ENCODE measurements at places on chromosomes 7 and 10. TPM values are rescaled to one million over a fixed set of nuclear protein-coding genes. Genes with fewer than 3 reads are reported as not detected.

DNA sequence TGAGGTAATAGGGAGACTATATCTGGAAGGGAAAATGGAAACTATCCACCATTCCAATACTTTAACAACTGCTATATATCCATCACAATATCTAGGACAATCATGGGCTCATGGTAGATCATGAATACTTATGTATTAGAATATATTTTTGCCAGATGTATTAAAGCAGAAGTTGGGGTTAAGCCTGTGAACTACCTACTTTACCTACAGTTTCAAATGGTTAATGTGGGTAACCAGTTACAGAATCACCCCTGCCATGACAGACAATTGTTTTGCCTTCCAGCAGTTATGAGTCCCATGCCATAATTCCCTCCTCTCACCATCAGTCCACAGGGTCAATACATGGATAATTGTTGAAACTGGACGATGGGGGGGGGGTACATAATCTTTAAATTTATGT lies 29.9 kb upstream of the RAPGEF5 start:
- DNase-seq: no peak

- DNase-seq: no peak
These were observed 17.2 kb downstream of the NUDCD3 start for GRCh38 chr7:44473295-44473694.

CNNM1 gene
- total RNA-seq: 0.44 TPM

DNA sequence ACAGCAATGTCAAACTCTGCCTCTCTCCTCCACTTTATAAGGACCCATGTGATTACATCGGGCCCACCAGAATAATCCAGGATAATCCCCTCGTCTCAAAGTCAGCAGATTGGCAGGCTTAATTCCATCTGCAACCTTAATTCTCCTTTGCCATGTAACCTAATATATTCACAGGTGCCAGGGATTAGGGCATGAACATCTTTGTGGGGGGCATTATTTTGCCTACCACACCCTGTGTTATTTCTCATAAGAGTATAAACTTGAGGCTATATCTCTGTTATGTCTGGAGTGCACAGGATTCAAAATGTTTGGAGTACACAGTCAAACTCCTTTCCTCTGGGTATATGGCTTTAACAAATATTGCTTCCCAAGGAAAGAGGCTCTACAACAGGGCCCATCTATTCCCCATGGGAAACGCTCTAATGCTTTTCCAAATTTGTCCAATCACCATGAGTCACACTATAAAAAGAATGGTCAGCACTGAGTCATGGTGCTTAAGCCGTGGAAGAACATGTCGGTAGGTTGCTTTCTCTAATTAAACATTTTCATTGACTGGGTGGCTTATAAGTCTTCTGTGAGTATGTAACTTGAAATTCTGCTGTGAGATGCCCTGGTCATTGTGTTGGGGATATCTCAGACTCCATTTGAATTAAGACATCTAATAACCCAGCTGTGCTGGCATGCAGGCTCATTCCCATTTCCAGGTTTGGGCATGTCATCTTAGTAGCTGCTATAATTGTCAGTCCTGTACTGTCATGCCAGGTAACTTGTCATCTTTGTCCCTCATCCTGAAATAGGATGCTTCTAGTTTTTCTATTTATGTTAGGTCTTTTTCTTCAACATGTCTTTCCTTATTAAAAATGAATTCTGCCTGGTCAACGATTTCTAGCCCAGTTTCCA lies 11.5 kb upstream of the AKR1B10 start:
- DNase-seq: no peak

DNA sequence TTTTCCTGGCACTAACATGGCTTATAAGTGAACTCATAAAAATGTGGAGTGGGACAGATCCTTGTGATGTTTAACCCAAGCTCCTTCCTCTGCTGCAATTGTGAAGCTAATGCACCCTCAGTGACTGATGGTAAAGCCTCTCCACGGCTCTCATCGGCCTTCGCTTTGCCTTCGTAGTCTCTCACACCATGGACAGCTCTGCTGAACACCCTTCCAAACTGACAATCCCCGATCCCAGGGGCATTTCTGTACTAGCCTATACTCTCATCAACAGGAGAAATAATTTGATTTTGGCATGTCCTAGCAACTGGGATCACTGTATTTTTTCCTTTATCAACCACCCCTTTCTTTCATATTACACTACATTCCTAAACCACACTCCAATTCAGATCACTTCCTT lies 6.1 kb downstream of the ZNF777 start:
- no peak for DNase-seq

GRCh38 chr7:835021-835420 lies 2.7 kb downstream of the SUN1 start:
- no peak for DNase-seq

DNA sequence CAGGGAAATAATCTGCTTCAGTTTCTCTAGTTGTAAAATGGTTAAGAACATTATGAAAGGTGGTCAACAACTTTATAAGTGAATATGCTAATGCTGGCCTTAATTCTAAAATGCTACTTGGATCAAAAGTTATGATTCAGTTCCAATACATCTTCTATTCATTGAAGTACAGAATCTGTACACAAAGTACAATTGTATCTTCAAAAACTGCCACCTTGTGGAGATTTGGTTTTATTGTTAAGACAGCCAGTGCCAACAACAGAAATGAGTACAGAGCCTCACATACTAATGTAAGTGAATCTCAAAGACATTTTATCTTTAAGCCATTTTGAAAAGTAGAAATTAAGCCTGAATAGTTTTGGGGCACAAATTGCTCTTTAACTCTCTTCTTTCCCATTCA lies 194.0 kb downstream of the CFTR start:
- DNase-seq: no peak

GRCh38 chr10:92413011-92413410 lies 122.0 kb downstream of the MARCHF5 start:
- DNase-seq: no peak

PALD1 gene
- 28.2 TPM for total RNA-seq

DNA sequence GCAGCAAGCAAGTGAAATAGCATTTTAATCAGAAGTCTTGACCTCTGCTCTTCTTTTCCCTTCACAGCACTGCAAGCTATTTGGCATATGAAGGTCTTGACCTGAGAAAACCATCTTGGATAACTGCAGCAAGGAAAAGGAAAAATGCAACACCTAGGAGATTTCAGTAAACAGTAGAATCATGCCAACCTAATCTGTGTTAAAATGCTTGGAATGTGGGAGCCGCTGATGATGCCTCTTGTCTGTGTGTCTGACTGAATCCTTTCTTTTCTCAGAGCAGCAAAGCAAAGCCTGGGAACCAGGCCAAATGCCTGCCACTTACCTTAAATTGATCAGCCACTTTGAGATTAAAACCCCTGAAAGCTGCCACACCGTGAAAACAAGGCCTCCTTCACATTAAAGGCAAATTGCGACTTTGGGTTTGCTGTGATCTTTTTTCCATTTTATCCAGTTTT lies 80.4 kb upstream of the CDK6 start:
- DNase-seq: peak; percentile 78

ATOH7 gene
- not detected for total RNA-seq

NPSR1 gene
- not detected for total RNA-seq

DNA sequence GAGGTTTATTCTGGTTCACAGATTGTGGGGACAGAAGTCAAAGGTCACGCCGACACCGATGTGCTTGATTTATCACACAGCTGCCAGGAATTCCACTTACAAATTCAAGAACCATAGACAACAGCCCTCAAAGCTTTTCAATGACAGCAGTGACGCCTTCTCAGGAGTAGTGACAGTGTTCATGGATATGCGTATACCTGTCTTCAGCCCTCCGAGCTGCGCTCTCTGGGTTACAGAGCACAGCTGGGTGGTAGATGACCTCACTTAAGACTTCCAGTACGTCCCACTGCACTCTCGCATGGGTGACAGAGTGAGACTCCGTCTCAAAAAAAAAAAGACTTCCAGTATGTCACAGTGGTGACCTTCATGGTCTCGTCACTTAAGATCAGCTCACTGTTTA lies 108.5 kb downstream of the TCERG1L start:
- peak; percentile 67 for DNase-seq

GRCh38 chr7:45988405-45989057 lies 67.5 kb upstream of the IGFBP3 start:
- DNase-seq: no peak

- DNase-seq: no peak
These were observed 311.8 kb upstream of the IMMP2L start for GRCh38 chr7:111873963-111874690.

LIPJ gene
- 2.3 TPM for total RNA-seq

CHST15 gene
- total RNA-seq: 43.2 TPM

GRCh38 chr10:122455376-122456079 lies 1.1 kb downstream of the ARMS2 start:
- no peak for DNase-seq
